IMR-90 (cell line): ENCODE measurements at places on chromosomes 12 and 14.

DNA sequence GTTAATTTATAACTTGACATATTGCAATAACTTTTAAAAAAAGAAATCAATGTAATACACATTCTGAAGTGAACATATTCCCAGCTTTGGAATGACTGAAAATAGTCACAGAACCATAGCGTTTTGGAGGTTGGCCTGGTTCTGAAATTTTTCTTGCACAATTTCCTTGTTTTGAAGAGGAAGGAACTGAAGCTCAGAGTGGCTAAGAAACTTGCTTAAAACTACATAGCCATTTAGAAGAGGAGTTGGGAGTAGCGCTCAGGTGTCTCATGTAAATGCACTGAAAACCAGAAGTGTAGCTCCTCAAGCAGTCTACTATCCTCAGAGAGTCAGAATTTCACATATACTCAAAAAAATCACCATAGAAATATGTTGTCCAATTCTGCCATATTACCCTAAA is 41.2 kb downstream of the SLC38A1 start:
- DNase-seq: no peak

DNA sequence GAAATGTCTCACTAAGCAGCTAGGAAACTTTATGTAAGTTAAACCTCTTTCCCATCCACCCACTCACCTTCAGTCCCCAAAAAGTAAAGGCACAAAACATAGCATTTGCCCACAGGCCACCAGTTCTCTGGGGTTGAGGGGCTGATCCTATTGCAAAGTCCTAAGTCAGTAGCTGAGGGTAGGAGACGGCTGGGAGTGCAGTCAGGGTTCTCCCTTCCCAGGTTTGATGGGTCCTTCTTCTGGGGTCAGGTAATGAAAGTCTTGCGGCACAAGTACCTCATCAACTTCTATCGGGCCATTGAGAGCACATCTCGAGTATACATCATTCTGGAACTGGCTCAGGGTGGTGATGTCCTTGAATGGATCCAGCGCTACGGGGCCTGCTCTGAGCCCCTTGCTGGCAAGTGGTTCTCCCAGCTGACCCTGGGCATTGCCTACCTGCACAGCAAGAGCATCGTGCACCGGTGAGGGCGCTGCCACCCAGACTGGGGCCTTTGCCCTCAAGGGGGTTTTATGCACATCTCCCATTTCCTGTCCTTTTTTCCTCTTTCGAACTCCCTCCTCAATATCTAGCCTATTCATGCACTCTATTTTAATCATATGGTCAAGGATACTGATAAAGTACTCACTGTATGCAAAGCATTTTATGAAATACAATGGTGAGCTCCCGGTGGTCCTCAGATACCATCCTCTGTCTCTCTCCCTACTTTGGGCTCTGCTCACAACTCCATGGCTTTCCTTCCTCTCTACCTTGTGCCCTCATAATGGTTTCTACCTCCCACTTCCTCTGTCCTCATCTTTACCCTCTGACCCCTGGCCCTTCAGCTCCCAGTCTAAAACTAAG is 986 bp downstream of the TSSK4 start:
- DNase-seq: no peak

GRCh38 chr12:67651132-67651695 is 2.7 kb downstream of the DYRK2 start:
- peak; percentile 59 for DNase-seq

DNA sequence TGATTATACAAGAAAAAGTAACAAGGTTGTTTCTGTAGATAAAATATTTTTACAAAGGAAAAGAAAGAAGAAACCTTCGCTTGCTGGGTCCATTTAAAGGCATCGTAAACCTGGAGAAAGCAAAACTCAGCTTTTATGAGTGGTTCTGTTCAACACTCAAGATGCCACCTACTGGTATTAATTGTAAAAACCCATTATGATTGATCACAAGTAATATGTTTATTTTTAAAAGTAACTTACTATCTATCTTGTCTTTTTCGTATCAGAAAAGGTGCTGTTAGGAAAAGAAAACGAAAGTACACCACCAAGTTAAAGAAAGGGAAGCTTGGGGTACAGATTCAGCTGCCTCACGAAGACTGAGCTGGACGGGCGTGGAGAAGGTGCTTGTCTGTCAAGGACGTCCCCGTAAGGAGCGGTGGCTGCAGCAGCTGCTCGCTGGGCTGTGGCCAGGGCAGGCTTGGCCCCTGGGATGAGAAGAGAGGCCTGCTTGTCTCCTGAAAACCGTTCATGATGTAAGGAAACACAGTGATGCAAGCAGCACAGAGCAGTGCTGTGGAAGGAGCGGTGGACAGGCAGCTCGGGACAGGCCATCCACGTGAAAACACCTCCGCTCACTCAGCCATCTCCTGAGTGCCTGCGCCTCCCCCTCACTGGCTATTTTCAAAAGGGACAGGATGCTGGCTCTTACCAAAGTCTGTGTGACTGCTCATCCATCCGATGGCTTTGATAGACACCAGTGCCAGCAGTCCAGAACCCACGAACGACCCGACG is 25.0 kb downstream of the SLC15A4 start:
- no peak for DNase-seq

- peak; percentile 91 for DNase-seq
Measured at GRCh38 chr12:122318607-122319605, 52.6 kb upstream of the VPS33A start.

DNA sequence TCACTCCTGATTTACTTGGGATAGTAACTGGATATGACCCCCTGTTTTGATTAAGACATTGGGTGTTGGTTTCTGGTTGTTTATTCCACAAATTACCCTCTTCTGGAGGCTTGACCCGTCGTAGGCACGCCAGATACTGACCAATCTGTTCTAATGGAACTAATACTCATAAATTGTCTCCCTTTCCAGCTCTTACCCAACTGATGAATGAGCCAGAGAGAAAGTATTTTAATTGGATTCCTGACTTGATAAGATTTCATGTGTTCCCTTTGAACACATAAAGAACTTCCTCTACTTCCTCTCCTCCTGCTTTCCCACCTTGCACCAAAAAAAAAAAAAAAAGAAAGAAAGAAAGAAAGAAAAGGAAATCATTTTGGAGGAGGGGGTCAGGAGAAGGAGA is 340.9 kb downstream of the PCNX1 start:
- peak; percentile 65 for DNase-seq

DNA sequence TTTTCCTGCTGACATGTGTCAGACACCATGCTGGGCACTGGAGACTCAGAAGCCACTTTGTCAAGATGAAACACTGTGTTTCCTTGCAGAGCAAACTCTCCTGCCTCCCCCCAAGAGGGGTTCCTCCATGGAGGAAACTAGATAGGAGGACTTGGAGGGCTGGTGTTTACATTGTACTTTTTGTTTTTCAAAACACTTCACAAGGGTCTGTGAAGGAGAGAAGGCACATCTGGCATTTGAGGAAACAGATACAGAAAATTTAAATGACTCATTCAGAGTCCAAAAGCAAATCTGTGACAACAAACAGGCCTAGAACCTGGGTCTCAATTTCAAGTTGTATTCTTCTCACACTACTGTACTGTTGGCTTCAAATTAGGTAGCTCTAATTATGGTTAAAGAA is 6.7 kb upstream of the CDKL1 start:
- DNase-seq: peak; percentile 77

DNA sequence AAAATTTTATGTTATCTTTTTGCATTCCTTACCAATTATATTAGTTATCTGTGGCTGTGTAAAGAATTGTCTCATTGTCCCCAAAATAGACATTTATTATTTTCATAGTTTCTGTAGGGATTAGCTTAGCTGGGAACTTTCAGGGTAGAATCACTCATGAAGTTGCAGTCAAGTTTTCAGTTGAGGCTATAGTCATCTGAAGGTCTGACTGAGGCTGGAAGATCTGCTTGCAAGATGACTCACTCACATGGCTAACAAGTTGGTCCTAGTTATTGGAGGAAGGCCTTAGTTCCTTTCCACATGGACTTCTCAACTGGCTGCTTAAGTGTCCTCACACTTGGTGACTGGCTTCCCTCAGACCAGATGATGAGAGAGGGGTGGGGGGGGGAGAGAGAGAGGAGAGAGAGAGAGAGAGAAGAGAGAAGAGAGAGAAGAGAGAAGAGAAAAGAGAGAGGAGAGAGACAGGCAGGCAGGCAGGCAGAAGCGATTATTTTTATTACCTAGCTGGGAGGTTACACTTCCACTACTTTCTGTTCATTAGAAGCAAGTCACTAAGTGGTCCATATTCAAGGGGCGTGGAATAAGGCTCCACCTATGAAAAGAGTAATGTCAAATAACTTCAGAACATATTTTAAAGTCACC is 6.4 kb downstream of the AP5M1 start:
- peak; percentile 5 for DNase-seq

GRCh38 chr12:80364056-80364455 is 80.0 kb upstream of the PTPRQ start:
- DNase-seq: peak; percentile 10

GRCh38 chr14:103196716-103197115 is 73.5 kb downstream of the TNFAIP2 start:
- DNase-seq: no peak

GRCh38 chr12:43586646-43587245 is 34.7 kb upstream of the ADAMTS20 start:
- no peak for DNase-seq

GRCh38 chr14:59711080-59711479 is 134.5 kb upstream of the CCDC175 start:
- no peak for DNase-seq

- DNase-seq: no peak
Measured at GRCh38 chr12:132130690-132131089, 13.4 kb downstream of the DDX51 start.

GRCh38 chr12:52054833-52055730 is 3.8 kb downstream of the NR4A1 start:
- peak; percentile 44 for DNase-seq

GRCh38 chr12:81162391-81163136 is 84.7 kb downstream of the ACSS3 start:
- no peak for DNase-seq

DNA sequence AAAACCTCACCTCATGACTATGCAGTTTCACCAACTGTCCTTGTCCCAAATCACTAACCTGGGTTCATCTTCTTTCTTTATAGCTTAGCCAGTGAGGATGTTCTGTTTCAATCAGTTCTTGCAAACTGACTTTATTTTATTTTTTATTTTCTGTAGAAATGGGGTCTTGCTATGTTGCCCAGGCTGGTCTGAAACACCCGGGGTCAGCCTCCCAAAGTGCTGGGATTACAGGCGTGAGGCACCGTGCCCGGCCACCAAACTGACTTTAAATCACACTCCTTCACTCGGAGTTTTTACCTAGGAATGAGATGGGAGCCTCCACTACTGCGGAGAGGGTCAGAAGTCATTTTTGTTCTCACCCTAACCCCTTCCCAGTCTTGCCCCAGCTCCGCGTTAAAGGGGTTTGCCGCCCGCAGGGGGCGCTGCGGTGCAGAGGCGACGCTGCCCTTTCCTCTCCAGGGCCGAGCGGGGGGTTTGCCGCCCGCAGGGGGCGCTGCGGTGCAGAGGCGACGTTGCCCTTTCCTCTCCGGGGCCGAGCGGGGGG is 7.0 kb upstream of the B4GALNT3 start:
- no peak for DNase-seq

- no peak for DNase-seq
Measured at GRCh38 chr14:50311337-50311971, 575 bp downstream of the L2HGDH start.

GRCh38 chr12:50506753-50507473 is 2.1 kb downstream of the DIP2B start:
- DNase-seq: no peak

GRCh38 chr14:29810682-29811081 is 117.0 kb downstream of the PRKD1 start:
- DNase-seq: no peak

- no peak for DNase-seq
Measured at GRCh38 chr14:37587131-37587803, 7.8 kb downstream of the FOXA1 start.

DNA sequence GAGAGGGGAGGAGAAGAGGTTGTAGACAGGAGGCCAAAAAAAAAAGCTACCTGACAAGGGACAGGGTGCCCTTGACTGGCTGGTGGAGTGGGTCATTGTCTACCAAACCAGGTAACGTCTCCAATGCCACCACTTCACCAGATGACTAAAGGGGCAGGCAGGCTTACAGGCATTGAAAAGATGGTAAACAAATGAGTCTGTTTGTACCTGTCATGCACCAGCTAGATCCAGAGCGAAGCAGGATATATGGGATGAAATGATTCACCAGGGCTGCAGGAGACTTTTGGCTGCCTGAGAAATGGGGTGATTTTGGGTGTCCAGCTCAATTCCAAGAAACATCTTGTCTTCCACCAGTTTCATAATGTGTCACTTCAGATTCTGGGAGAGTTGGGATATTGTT is 4.0 kb downstream of the C12orf54 start:
- DNase-seq: no peak

DNA sequence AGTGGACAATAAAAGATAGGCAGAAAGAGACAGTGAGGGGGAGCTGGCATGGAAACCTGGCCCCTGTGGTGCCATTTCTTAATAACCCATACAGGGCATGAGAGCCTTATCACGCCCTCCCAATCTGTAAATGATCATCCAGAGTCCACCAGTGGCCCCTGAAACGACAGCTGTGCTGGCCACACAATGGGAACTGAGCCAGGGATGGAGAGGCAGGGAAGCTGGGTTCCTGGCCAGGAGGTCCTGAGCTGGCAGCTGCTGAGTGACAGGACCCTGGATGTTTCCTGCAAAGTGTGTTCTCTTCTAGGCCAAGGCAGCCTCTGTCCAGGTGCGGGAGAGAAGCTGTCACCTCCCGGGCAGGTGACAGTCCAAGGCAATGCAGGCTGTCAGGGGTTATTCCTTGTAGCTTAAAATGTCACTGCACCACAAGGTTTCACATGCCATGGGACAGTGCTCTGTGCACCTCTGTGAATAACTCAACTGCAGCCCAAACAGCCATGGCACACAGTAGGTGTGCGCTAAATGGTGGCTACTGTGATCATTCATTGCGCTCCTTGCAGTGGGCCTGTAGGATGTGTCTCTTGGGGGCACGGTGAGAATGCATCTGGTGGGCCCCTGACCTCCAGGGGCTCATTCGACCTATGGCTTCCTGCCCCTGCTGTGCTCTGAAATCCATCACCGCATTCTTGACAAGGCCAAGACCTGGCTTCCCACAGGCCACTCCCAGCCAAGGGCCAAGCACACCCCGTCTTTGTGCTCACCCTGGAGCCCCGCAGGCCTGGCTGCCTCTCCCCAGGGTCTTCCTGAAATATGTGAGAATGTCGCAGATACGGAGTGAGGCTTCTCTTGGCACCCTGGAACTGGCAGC is 46.3 kb upstream of the BCL11B start:
- no peak for DNase-seq

- DNase-seq: no peak
Measured at GRCh38 chr12:123936471-123936870, 36.2 kb downstream of the CCDC92 start.
